Activated CD8-positive, alpha-beta memory T cell treated with anti-CD3 and anti-CD28 coated beads for 1 hour (primary cell): ENCODE measurements at places on chromosomes 16 and 17.

- DNase-seq, result no peak
Observed at GRCh38 chr16:48435906-48436305, 50.7 kb upstream of the SIAH1 start.

DNA sequence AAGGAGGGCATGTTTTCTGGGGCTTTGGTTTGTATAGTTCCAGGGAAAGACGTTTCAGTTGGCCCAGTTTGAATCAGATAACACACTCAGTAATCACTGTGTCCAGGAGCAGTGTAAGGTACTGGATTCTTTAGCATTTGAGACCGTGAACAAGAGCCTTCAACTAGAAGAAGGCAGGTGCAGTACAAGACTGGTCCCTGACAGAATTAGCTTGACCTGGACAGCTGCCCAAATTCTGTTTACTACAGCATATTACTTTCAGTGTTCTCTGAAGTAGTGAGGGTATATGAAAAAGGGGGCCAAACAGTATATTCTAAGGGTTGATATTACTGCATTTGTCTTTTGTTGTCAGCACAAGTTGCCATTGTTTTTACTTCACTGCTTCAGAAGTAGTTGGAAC, 81.3 kb downstream of the COX10 start:
- no peak for DNase-seq

- DNase-seq, result no peak
Observed at GRCh38 chr17:49901460-49902331, 53.8 kb upstream of the TAC4 start.

DNA sequence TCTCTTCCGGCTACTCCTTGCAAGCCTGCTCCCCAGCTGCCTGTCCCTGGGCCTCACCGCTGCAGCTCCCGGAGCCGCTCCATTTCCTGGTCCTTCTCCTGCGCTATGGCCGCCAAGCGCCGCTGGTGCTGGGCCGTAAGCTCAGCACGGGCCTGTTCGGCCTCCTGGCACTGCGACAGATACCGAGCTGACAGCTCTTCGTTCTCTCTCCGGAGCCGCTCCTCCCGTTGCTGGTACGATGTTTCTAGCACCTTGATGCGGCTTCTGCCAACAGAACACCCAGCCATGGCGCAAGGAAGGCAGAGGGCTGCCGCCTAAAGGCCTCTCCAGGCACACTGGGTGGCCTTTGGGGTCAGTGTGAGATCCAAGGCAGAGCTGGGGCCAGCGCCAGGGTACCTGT, 14.9 kb upstream of the MRPL38 start:
- DNase-seq, result no peak

DNA sequence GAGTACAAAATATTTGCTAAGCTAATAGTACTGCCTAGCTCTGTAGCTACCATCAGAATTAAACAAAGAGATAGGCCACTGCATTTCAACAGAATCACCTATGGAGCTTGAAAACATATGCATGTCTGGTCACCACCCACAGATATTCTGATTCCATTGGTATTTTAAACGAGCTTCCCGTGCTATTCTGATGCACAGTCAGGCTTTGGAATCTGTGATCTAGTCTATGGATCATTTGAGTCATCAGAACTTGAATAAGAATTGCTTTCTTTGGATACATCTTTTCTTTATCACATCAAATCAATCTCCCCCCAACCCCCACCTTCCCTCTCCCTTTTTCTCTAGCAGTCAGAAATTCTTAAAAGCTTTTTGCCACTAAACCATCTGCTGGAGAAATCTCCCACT, 124.7 kb downstream of the NPIPB5 start:
- no peak for DNase-seq
